ENCODE measurements at places on chromosomes 6 and 20.
A peak's percentile ranks its signal among the peaks of the same experiment; 100 is the strongest.

DNA sequence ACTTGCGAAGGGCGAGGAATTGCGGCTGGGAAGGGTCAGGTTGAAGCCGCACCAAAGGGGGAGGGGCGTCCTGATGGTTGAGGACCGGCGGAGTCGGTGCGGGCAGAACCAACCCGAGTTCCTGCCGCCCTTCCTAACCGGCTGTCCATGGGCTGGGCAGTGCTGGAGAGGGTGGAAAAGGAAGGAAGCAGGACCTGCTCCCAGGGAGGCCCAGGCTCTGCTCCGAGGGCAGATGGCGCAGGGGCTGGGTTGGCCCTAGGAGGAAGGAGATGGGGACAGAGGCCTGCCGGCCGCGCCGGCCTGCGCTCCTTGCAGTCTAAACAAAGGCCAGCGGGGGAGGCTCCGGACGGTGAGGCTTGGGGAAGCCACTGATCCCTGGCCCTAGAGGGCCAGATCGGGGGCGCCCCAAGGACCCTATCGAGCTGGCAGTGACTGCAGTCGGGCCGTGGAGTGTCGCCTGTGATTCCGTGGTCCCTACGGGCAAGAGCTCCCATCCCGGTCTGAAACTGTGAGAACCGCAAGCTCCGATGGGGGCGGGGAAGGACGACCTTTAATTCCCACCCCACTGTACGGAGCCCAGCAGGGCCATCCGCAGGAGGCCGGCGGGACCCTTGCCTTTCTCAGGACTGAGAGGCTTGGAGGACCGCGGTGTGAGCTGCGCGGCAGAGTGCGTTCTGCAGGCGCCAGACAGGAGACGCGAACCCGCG, 39.4 kb downstream of the YTHDF1 start:
- DNase-seq, result no peak

DNA sequence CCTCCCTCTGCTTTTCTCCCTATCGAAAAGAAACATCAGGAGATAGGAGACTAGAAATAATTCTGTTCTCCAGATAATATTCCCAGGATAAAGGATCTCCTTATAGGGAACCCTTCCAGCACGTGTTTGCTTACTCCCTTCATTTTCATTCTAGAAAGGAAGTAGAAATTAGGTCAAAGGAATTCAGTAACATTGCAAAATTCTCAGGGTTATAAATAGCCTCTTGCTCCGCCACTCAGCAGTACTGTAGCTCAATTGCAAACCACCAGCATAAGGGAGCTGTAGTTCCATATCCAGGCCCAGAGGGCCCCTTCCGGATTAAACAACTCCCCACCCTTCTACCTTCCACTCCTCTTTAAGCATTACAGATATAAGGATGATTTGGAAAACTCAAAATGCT, 6.2 kb downstream of the ELMO2 start:
- no peak for DNase-seq

DNA sequence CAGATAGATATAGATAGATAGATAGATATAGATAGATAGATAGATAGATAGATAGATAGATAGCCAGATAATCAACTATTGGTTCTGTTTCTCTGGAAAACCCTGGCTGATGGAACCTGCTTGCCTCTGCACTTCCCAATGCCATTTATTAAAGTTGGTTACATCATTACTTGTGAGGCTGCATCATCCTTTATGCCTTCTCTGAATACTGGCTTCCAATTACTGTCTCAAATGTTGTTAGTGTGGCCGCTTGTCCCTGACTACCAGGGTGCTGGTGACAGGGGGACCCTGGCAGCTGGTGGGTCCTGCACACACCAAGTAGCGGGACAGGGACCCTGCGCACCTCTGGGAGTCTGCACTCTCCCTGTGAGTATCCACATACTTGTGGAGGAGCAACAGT, 3.9 kb upstream of the SLPI start:
- no peak for DNase-seq

DNA sequence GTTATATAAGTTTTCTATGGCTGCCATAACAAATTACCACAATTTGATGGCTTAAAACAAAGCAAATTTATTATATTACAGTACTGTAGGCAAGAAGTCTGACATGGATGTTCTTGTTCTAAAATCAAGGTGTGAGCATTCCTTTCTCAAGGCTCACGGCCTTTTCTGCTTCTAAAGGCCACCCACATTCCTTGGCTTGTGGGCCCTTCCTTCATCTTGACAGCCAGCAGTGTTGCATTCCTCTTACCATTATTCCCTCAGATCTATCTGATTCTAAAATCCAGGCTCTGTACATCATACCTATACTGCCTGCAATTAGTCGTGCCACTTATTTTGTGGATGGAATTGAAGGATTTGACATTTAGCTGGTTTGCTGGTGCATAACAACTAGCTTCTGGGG, 3.6 kb downstream of the CNBD2 start:
- no peak for DNase-seq

DNA sequence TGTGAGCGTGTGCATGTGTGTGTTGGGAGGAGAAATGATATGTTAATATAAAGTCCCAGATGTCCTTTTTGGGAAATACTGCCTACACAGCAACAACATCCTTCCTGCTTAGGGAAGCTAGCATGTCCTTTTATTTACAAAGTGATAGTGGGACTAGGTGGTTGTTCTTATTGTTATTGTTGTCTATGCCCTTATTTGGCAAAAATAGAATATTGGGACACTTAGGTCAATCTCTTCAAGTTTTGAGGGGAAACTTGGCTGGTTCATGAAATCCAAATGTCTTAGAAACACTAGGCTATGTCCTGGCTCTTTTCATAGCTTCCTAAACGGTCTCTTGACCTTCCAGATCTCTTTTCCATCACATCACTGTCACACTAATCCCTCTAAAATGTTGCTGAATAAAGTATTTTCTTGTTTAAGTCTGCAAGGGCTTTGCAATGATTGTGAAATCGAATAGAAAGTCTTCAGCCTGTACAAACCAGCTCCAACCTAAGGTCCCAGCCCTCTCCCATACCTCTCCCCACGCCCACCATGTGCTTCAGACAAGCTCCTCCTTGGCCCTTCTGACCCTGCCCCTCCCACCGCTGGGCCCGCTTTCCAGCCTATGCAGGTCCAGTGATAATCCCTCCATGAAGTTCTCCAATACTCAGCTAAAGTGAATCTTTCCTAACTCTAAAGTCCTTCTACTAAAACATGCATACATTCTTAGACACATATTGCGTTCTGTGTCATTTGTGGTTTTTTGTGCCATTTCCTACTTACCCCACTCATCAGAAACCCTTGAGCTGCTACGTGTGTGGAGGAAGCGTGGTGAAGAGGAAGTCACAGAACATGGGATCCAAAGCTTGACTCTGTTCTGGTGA, 205.1 kb downstream of the LY86 start:
- DNase-seq, result no peak

- DNase-seq, result no peak
These were observed 23.4 kb upstream of the SCUBE3 start for GRCh38 chr6:35190306-35190705.

DNA sequence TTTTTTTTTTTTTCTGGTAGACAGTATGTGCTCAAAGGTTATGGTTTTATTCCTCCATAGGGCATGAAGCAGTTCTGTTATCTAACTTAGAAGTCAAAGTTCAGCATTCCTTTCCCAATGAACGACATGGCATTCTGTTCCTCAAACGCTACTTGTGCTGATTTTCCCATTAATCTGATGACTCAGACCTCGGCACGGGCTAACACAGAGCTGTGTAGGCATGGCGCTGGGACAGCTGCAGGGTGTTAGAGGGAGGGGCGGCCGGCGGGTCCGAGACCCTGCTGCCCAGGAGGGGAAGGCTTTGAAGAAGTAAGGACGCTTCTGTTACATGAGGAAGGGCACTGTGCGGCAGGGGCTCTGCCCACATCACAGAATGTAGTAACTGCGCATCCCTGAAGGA, 93.6 kb upstream of the AGPAT4 start:
- DNase-seq, result no peak

DNA sequence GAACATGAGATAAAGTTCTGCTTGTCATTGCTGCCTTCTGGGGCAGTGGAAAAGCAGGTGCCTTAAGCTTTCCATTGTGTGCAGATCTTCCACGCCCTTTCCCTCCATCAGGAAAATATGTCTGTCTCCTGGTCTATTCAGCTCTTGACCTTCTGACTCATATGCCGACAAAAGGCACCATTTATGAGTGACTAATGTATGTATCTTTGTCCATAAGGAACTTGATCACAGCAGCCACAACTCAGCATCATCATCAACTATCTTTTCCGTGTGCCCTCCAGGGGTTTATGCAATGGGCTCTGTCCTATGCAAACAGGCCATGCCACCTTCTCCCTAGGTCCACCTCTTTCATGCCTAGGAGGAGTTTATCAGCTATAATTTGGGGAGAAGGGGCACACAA, 102.7 kb upstream of the QKI start:
- DNase-seq, result peak; percentile 5

DNA sequence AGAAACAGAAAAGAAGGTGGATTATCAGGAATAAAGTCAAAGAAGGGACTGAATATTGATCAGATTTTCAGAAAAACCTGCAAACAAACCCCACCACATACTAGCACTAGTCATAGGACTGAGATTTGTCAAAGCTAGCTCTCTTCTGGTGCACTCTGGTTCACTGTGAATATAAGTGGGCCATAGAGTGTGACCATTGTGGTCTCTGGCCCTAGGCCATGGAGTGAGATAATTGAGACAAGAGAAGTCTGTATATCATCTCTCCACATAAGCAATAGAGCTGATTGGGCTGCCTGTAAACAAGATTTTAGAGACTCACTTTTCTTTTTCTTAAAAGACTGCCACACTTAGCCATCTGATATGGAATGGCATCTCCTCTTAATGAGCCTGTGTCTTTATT, 247.2 kb downstream of the LAMA2 start:
- no peak for DNase-seq

GRCh38 chr20:50652702-50653294, 38.5 kb downstream of the RIPOR3 start:
- DNase-seq, result no peak

GRCh38 chr6:2688401-2689064, 62.2 kb downstream of the MYLK4 start:
- DNase-seq, result peak; percentile 76

GRCh38 chr6:125140808-125141207, 12.8 kb upstream of the TPD52L1 start:
- no peak for DNase-seq

DNA sequence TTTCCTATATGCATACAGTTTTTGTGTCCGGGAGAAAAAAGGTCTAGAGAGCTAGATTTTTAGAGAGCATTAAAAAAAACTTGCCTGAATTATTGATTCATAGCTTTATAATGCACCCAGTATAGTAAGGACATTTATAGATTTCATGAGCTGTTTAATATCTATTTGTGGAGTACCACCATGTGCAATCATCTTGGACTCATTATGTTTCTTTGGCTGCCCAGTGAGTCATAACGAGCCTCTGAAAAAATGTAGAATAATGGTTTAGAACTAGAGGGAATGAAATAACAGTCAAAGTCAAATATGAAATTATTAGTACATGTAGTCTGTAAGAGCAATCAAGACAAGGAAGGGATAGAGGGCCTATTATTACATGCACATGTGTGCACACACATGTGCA, 350.0 kb downstream of the CD83 start:
- no peak for DNase-seq

DNA sequence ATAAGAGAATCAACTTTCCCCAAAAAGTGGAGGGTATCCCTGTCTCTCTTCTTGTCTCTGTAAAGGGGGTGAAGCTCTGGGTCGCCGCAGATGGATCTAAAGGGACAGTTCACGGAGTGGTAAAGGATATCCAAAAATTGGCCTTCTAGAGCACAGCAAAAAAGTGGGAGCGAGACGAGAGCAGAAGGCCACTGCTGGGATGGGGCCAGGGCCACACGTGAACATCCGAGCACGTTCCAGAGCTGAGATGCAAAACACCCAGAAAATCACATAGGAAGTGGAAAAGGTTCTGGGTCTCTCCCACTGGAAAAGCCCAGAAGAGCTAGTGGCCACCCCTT, 837 bp downstream of the TRAM2 start:
- DNase-seq, result no peak

DNA sequence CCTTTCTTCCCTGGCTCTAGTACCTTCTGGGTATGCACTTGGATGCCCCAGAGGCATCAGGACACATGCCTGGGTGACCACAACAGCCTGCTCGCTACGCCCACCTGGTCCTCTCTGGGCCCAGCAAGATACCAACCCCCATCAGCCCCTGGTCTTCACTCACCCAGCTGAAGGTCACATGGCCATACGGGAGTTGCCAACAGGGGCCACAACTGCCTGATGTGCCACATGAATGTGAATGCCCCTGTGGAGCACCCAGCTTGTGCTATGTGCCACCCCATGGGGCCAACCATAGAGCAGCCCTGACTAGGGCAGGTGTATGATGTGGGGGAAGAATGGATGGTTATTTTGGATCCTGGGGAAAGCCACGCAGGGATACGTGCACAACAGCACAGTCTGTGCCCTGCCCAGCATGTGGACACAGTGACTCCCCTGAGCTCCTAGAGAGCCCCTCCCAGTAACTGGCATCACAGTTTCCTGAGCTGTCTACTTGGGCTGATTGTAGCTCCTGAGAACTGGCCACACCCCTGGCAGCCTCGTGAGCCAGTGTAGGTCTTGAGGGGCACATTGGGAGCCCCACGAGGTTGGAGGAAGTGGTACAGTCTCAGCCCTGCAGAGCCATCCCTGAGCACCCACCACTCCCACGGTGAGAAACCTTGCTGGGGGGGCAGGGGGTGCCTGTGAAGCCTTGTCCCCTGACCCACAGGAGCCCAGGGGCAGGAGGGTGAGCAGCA, 10.5 kb upstream of the PCMTD2 start:
- DNase-seq, result no peak

- DNase-seq, result peak; percentile 37
These were observed 20.6 kb downstream of the PPP1R16B start for GRCh38 chr20:38825901-38826625.

DNA sequence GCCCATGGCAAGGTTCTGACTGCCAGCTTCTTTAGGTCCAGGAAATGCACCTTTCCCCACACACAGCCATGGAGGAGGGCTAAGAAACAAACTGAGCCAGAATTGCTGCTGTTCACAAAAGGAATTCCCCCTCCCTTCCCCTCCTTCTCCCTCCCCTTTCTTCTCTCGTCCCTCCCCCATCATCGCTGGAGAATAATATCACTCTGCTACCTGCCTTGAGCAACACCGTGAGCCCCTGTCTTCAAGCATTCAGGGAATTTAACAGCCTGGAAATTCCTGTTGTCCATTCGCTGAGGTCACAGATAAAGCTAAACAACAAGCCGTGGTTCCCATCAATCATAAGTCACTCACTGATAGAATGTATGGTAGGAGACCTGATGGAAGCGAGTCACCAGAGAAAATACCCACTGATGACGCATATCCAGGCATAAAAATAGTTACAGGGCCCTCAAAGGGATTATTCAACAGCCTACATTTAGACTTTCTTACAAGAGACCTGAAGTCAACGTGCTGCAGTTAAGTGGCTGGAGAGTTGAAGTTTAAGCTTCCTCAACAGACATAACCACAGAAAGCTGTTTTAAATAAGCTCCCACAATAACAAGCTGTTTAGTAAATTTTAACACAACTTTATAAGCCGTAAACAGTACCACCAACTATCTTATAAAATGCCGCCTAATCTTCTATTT, 59.7 kb downstream of the HIVEP2 start:
- DNase-seq, result peak; percentile 11

- DNase-seq, result no peak
These were observed 305.8 kb upstream of the PRDM1 start for GRCh38 chr6:105780146-105780860.
